ENCODE measurements at places on chromosomes 7 and 10. TPM values are rescaled to one million over a fixed set of nuclear protein-coding genes. Genes with fewer than 3 reads are reported as not detected.

DNA sequence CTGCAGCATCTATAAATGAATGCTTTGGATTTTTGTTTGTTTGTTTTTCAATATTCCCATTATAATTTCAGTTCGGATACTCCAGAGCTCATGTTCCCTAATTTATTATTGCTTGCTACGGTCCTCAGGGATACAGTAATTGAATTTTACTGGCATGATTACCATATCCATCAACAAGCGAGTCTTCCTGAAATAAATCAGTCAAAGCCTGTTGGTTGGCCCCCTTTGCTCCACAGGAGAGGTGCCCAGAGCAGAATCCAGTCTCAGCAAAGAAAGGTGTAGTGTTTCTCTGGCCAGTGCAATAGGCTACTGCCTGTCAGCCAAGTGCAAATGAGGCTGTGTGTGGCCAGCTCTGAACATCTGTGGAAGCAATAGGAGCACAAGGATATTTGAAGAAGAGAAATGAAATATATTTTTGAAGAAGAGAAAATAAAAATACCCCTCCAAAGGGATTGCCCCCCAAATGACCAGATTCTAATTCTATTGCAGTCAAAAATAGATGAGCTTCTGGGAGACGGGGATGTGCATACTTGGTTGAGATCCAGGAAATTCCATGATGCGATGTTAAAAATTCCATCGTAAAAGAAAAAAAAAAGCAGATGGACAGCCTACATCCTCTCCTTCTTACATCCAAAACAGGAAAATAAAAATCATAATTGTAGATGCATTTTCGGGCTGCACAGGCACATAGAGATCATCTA, 18.1 kb downstream of the TRIL start:
- DNase-seq, result no peak

DNA sequence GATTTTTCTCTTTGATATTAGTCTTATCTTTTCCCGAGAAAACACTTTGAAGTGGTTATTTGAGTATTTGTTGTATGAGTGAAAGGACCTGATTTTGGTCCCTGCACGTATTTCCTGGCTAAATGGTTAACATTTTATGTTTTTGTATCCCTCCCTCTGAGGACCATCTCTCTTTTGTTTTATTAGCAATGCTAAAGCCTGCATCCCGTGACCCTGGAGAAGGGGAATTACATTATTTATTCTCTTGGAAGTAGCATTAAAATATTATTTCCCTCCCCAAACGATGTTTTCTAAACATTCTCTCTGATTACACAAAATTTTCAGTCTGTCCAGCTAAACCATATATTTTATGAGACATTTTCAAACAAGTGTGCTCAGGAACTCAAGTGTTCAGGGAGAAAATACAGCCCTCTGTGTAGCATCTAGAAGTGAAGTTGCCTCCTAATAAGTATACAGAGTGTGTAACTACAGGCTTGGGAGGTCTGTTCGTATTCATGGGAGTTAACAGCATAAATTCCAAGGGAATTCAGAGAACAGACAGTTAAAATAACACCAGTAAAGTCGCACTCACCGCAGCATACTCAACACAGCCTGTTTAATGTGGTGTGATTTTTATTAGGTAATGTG, 163.8 kb upstream of the NPVF start:
- DNase-seq, result no peak

DNA sequence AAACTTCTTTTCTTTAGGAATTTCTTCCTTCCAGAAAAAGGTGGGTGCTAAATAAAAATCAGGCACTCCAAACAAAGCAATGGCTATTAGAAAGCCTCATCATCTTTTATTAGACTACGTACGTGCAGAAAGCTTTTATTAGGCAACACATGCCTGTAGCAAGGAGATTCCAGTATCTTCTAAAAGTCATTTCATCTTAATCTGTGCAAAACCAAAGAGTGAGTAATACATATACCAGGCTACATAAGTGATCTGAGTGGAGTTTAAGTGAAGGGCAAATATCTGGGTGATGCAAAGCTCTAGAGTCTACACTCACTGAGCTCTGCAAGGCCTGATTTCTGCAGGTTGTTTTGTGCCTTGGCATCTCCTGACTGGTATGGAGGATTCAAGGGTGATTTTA, 231.7 kb downstream of the ELMO1 start:
- DNase-seq, result no peak

ZPBP gene
- not detected for total RNA-seq

- DNase-seq, result no peak
Observed at GRCh38 chr10:45460235-45460878, 86.3 kb downstream of the ALOX5 start.

- no peak for DNase-seq
Observed at GRCh38 chr7:137329411-137329810, 14.1 kb downstream of the PTN start.

DNA sequence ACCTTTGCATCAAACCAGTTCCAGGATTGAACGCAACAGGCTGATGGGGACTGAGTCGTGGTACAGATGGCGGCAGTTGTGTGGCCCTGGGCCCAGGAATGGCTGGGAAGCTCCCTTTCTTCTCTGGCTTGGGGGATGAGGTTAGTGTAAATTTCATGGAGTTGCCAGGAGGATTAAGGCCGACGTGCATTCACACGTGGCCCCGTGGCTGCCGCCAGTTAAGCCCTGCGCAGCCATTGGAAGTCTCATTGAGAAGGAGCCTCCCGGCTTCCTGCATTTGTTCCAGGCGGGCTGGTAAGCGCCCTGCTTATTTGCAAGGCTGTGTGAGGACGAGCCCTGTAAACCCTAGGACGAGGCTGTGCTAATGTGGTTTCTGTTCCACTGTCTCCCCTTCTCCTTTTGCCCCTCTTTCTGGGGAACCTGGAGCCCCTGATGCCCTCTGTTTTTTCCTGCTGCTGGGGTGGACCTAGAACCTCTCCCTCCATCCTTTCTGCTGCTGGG, 174.7 kb upstream of the TNRC18 start:
- DNase-seq, result no peak

DNA sequence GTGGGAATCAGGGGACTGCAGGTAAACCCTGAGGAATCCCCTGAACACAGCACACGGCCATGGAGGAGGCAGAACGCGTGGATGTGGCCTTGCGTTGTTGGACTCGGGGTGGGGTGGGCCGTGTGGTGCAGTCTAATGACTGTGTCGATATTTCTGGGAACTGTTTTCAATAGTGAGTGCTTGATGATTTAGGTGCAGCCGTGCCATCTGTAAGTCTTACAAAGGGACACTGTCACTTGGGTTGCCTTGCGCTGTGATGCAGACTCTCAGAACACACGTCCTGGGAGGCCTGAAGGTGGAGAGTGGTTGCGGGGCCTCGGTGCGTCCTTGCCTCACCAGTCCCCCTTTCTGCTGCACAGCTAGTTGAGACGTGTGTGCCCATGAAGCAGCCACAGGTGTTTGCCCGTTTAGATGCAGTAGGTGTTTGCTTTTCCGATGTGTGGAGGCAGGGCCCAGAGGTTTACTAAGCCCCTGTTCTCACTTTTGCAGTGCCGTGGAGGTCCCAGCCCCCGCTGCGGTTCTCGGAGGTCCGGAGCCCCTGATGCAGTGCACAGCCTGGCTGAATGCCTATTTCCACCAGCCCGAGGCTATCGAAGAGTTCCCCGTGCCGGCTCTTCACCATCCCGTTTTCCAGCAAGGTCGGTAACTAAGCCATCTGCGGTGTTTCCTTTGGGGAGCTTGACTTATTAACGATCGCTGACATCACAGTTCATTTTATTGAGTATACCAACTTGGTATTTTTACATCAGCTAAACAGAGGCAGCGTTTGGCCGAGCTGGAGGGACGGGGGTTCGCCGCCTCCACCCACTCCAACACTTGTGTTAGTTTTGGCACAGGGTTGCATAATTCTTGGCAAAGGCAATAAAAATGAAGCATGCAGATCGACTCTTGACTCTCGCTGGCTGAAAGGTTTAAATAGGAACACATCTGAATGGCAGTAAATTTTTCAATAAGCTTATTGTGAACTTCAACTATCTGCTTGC, 240.7 kb downstream of the MGMT start:
- no peak for DNase-seq

DNA sequence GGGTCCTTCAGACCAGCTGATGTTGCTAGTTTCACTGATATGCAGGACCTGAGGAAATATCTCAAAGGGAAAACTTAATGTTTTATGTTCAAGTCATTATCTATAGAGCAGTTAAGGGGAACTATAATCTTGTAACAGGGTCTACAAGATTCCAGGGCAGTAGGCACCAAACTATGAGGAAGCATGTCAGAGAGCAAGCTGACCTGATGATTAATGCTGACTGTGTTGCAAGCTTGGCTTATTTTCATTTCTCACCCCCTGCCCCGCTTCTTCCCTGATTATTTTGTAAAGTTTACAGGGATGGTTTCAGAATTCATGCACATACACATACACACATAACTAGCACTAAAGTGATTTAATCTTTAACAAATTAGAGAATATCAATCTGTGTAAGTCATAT, 84.3 kb upstream of the CACNA2D1 start:
- DNase-seq, result no peak

DNA sequence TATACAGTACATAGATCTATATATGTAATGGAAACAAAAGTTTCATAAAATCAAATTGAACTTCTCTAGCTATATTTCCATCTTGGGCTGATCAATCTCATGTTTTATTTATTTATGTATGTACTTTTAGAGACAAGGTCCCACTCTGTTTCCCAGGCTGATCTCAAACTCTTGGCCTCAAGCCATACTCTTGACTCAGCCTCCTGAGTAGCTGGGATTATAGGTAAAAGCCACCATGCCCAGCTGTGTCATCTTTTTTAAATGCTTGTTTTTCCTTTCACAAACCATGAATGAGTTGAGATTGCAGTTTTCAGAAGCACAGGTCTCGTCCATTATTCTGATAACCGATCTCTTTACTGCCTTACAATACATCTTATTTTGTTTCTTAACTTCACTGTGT, 400.9 kb downstream of the KCNMA1 start:
- peak; percentile 35 for DNase-seq

PAX4 gene
- total RNA-seq, result not detected

DNA sequence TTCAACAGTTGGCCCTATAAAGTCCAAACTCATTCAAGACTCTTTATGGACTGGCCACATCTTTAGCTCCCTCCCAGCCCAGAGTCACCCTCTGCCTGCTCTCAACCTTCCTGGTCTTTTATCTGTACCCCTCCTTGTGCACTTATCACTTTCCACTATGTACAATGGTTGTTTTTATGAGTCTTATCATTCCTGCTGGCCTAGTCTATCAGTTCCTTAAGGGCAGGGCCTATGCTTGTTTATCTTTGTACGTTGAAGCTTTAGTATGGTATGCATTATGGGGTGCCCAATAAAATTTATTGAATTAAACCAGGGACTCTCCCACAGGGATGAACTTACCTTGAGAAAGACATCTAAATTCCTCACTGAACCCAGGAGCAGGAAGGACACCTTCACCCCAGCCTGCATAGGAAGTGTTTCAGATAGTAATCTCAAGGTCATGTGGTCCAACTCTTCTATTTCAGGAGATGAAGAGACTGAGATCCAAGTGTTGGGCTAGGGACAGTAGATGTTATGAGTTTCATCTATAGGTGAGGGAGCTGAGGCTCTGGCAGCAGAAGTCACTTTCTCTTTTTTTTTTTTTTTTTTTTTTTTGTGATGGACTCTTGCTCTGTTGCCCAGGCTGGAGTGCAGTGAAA, 13.3 kb upstream of the PDCD4 start:
- DNase-seq, result no peak

GPRIN2 gene
- not detected for total RNA-seq

- DNase-seq, result no peak
Observed at GRCh38 chr10:1150638-1150955, 94.4 kb downstream of the WDR37 start.

LRRC4 gene
- 0.50 TPM for total RNA-seq

DNA sequence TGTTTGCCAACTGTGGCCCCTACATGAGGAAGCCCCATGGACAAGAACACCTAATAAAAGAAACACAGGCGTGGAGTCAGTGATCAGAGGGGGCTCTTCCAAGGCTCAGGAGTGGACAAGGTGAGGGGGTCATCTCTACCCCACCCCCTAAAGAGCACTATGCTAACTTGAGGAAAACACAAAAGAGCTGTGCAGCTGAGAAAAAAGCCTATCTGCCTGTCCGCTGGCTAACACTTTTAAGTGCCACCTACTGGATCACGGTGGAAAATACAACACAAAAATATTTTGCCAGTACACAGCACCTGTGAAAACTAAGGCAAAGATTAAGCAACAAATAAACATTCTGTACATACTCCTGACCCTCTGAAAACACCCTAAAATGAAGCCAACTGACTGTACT, 53.1 kb upstream of the COBL start:
- peak; percentile 26 for DNase-seq

- peak; percentile 92 for DNase-seq
Observed at GRCh38 chr7:140541513-140542227, 62.4 kb upstream of the MKRN1 start.

DNA sequence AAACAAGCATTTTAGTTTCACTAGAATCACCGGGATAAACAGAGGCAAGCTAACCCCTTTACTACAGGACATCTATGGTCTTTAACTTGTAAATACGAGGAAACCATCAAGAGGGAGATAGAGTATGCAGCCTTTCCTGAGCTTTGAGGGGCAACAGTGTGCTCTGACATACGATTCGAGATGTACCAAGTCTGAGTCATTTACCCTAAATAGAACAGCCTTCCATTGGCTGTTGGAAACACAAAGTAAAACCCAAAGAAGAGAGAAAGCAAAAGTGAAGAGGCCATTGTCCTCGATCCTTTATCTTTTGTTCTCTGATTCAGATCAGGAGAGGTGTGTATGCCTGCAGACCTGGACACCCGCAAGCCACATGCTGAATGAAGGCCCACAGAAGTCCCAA, 289.5 kb downstream of the KCNMA1 start:
- DNase-seq, result peak; percentile 38

DNA sequence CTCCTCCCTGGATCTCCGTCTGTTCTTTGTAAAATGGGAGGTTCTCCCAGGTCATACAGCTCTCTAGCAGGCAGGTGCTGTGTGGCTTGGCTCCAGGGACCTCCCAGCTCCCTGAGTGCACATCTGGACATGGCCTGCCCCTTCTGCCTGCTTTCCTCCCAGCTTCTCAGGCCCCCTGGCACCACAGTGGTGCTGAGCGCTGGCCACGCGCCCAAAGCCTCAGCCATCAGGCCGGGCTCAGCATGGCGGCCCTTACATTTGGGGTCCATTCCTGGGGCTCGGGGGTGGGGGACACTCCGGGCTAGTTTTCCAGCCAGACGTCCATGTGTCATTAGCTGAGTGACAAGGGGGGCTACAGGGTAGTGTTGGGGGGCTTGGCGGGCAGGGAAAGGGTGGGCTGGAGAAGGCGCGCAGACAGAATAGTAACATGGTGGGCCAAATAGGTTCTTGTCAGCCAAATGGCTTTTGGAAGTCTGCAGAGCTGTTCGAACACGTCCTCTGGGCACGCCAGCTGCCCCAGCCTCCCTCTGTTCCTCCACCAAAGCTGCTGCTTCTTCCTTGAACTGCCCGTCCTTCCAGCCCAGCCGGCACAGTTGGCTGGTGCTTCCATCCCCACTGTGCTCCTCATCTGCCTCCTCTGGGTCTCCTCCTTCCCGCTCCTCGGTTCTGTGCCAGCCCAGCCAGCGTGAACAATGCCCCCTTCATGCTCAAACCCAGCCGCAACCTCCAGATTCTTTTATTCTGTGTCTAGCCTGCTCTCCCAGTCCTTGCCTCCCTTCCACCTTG, 65.9 kb downstream of the GOLGA7B start:
- DNase-seq, result no peak
